Stimulated activated CD4-positive, alpha-beta T cell treated with anti-CD3 and anti-CD28 coated beads, Interleukin-15, amount 100 ng/mL, for 1 hour (primary cell): ENCODE measurements at places on chromosomes 2 and 18.

DNA sequence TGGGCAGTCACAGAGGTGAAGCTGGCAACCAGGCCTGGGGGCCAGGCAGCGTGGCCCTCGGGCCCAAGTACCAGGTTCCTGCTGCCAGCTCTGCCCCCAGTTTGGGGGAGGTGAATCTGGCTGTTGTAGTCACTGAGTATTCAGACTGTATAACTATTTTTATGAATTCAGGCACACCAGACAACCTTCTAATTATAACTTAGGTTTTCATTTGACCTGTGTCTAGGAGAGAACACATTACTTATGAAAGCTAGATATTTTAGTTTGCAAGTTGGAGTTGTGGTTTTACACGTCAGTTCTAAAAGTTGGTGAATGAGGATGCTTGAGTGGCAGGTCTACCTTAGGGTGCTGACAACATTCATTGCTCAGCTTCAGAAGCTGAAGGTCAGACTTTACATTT, 71.7 kb downstream of the LIMS1 start:
- no peak for DNase-seq

- DNase-seq: no peak
Measured at GRCh38 chr2:176585291-176585690, 316.0 kb downstream of the MTX2 start.

GRCh38 chr2:22336414-22336813, 1048.6 kb upstream of the KLHL29 start:
- DNase-seq: no peak

DNA sequence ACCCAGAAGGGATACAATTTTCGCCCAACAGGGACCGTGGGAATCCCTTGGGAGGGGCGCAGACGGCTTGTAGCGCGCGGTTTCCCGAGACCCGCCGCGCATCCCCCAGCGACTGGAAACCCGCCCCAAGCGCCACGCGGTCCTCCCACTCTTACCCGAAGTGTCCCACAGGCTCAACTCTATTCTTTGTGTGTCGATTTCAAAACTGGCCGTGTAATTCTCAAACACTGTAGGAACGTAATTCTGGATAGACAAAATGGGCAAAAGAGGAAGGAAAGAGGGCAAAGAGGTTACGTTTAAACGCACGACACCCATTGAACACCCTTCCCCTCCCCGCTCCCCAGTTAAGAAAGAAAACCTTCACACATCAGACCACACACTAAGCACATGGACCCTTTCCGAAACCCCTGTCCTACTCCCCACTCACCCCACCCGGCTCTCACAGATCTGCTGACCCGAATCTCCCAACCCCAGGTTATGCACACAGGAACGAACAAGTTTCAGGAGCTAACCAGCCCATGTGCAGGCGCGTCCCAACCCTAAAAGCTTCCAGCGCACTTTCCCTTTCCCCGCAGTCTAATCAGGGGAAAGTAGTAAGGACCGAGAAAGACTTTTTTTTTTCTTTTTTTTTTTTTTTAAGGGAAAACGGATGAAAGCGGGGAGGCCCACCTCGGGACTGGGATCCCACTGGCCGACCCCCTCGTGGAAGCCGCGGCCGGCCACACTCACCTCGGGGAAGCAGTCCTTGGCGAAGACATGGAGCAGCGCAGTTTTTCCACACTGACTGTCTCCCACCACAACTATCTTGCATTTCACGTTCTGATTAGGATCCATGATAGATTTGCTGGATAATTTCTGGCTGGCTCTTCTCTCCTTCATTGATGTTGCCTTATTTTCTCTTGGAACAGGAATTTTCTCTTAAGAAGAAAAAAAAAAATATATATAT, 655 bp downstream of the RND3 start:
- DNase-seq: no peak

DNA sequence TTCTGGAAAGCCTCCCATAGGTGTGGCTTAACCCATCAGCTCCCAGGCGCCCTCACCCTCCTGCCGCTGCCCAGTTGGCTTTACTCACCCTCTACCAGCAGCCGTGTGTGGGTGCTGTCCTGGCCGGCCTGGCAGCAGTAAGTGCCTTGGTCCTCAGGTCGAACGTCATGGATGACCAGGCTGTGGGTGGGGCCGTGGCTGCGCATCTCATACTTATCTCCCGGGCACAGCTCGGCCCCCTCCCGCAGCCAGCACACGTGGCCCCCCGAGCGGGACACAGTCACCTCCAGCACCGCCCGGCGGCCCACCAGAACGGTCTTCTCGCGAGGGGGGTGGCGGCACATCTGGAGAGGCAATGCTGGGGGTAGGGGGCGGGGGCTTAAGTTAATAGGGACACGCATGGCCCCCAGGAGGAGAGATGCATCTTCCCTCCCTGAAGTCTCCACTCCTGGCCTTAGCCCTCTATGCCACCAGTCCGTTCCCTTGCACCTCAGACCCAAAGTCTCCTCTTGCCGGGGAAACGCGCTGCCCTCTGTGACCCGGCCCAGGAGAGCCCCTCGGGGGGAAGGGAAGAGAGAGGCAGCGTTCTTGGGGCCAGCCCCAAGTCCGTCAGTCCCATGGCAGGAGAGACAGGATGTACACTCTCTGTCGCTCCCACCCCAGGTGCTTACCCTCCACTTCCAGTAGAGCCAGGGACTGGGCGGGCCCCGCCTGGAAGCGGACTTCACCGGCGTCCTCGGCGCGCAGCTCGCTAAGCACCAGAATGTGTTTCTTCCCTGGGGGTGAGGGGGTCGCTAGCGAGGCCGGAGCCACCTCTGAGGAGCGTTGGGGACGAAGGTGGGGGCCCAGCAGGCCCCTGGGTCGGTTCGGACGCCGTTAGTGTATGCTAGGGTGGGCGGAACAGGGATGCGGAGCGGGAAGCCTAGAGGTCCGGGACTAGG, 7.9 kb downstream of the TMEM198 start:
- no peak for DNase-seq

GRCh38 chr2:235685024-235685721, 191.3 kb downstream of the AGAP1 start:
- DNase-seq: no peak

GRCh38 chr2:68189991-68190784, 32.5 kb downstream of the PNO1 start:
- no peak for DNase-seq

DNA sequence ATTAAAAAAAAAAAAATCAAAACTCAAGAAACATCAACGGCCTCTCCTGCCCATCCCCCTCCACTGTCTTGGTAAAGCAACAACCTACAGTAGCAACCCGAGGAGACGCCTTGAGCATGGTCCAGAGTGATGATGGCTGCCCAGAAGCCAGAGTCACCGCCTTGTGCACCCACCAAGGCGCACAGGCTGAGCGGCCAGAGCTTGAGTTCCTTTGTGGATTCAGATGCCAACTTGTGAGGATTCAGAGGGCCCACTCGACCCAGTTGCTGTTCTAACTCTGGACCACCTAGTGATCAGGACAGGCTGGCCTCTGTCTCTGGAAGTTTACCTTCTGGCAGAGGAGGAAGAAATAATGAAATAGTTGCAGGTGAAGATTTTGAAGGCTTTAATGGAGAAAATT, 105.0 kb downstream of the PDCL3 start:
- no peak for DNase-seq

DNA sequence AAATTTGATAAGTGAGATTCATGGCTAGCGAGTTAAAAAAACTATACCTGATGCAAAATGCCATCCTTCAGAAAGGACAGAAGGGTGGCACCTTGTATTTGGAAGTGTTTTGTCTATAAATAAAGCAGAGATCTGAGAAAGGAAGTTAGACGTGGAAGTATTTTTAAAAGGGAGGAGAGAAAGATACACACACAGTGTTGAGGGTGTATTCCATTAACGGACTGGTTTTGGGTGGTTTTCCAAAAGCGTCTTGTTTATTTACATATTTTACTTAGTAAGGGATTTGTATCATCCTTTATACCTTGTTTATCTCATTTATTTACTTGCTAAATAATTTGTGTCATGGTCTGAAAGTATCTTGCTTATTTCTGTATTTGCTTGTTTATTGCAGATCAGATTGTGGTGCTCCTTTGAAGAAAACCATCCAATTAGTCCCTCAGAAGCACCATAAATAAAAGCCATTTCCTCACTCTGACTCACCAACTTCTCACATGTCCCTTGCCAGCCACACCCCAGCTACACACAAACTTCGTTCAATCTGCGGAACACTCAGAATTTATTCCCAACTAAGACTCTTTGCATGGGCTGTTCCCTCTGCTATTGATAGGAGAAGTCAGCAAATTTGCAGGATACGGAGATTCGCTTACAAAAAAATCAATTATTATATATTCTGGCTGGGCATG, 90.8 kb downstream of the FAM124B start:
- DNase-seq: no peak

- DNase-seq: no peak
Measured at GRCh38 chr2:16654833-16655444, 10.7 kb downstream of the CYRIA start.

- DNase-seq: peak; percentile 47
Measured at GRCh38 chr2:157492189-157492773, 48.4 kb upstream of the CYTIP start.

- DNase-seq: peak; percentile 23
Measured at GRCh38 chr2:225002039-225002655, 40.1 kb downstream of the DOCK10 start.

DNA sequence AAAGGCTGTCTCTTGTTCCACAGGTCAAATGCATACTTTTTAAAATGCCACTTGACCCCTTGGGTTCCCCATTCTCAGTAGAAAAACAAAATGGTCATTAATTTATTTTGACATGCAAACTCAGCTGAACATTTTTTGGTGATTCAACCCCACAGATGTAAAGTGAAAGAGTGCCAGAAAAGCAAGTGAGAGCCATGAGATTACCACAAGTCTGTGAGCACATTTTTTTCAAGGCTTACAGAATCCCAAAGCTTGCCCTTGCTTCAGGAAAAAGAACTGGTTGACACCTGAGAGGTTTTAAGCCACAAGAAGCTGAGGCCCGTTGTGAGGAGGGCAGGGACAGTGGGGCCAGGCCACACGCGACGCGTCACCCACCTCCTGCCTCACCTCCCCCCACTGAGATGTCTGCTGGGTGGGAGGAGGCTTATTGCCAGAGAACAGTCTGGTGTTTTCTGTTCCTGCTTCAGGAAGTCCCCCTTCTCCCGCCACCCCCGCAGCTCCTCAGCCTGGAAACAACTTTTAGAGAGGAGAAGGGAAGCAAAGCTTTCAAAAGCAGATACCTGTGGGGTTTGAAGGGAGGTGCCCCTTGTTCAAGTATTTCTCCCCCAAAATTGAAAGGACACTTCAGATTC, 70.4 kb upstream of the CYP1B1 start:
- DNase-seq: no peak

DNA sequence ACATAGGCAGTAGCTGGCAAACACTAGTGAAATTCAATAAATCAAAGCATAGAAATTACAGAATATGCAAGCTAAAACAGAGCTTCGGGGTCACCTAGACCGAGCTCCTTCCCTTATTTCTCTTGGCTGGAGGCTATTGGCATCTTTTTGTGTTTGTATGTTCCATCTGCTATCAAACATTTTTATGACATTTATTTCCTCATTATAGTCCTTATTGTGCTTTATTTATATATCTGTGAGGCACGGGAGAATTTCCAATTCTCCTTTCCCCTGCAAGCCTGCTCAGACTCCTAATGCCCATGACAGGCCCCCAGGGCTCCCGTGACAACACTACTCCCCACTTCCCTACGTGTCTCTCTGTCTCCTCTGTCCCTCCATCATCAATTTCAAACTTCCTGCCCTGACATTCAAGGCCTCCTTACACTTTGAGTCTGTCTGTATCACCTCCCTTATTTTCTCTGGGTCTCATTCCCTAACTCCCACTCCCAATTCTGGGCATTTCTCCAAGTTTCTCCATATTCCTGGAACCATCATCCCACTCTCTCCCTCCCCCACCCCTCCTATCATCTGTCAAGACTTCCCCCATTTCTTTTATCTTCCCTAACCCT, 316.9 kb downstream of the OSR1 start:
- no peak for DNase-seq

GRCh38 chr2:79638954-79639353, 126.1 kb downstream of the CTNNA2 start:
- DNase-seq: no peak

DNA sequence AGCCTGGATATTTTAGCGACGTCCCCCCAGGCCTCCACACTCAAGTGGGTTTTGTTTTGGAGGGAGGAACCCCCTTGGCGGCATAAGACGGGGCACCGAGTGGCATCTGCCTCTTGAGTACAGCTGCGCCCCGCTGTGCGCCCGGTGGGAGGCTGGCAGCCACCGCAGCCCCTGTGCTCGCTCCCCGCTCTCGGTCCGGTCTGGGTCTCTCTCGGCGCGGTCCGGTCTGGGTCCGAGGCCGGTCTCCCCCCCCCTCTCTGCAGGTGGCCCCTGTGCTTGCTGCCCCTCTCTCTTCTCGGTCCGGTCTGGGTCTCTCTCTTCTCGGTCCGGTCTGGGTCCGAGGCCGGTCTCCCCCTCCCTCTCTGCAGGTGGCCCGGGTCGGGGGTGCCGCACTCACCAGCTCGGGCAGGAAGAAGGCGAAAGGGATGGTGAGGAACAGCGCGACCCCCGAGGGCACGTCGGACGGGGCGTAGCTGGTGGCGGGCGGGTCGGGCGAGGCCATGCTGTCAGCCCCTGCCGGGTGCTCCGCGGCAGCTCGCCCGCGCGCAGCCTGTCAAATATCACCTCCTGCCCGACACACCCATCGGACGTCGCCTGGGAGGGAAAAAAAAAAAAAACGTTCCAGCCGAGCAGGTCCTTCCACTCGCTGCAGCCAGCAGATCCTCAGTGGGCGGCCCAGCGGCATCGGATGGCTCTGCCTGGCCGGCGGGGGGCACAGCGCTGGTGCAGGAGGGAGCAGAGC, at the start of gene MALL:
TSS of gene MALL (minus strand) at position 532 of the 742 bp plus-strand sequence. CDS start at position 502, 30 bp downstream.
- no peak for DNase-seq

DNA sequence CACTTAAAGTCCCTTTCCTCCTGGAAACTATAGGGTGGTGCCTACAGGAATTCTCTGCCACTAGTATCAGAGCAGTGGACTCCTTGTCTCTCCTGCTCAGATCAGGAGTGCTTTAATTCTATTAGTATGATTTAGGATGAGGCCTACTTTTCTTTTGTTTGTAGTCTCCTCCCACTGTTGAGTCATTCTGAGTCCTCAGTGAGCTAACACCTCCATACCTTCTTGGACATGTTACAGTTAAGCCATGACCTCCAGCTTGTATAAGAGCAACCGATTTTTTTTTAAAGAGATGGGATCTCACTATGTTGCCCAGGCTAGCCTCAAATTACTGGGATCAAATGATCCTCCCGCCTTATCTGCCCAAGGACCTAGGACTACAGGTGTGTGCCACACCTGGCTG, 48.7 kb upstream of the OTOF start:
- DNase-seq: no peak

DNA sequence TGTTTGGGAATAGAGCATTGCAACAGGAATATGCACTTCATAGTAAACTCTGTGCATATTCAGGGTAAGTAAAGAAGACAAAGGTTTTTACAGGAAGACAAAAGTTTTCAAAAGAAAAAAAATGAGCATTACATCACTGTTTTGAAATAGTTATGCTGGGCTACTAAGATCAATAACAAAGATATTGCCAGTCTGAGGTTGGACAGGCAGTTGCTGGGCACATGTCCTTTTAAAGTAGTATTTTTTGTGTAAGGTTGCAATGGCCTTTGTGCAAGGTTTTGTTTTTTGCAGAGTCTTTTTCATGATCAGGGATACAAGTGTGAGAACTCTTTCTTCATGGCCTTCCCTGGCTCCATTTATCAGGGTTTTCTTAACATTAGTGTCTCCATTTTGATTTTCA, 16.2 kb downstream of the IL1B start:
- DNase-seq: no peak
